ENCODE measurements at places on chromosomes 1 and 21.

DNA sequence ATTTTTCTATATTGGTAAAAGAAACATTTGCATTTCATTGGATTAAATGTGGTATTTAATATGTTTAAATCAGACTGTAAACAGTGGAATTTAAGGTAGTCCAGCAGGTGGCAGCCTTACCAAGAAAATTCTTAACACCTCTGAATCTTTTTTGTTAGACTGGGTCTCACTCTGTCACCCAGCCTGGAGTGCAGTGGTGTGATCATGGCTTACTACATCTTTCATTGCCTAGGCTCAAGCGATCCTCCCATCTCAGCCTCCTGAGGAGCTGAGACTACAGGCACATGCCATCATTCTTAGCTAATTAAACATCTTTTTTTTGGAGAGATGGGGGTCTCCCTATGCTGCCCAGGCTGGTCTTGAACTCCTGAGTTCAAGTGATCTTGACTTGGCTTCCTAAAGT lies 98.8 kb downstream of the RABGAP1L start:
- DNase-seq, result peak; percentile 69

DNA sequence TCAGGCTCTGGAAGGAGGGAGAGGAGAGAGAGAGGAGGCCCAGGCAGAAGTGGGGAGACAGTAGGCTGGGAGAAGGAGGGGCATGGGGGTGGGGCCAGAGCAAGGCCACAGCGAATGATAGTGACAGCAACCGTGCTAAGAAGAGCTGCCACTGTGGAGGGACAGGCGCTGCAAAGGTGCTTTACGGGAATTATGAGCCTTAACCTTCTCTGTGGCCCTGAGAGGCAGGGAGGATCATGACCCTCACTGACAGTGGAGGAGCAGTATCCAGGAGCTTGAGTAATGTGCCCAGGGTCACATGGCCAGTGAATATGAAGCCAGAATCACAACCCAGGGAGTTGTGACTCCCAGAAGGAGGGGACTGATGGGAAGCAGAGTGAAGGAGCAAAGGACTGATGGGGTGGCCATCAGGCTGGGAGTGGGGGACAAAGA lies 53.4 kb upstream of the RPL11 start:
- peak; percentile 72 for DNase-seq

DNA sequence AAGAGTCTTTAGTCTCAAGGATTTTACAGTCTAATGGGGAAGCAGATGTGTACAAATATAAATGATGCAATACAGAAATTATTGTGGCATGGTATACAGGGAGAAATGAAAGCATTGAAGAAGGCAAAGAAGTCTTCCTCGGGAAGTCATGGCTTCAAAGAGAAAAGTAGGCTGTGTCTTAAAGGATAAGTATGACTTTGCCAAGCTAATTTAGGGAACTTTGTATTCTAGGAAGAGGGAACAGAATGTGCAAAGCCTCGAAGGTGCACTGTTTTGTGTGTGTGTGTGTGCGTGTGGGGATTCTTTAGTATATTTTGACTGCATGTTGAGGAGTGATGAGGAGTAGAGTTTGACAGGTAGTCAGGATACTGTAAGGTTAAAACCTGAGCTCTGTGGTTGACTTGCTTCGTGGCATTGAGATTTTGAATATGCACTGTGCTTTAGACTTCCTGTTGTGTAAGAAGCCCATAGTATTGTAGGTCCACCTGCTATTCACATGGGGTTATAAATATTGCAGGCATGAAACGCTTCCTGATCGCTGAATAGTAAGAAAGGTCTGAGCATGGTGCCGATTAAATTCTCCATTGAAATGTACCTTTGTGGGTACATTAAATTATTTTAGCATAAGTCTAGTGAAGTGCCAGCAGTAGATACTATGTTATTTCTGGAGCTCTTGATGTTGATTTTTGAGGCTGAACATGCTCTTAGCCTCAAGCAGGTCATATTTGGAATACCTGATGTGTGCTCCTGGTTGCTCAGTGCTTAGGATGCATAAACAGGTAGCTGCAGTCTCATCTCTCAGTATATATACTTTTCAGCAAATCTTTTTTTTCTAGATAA lies 8.0 kb downstream of the SMAP2 start:
- no peak for DNase-seq

DNA sequence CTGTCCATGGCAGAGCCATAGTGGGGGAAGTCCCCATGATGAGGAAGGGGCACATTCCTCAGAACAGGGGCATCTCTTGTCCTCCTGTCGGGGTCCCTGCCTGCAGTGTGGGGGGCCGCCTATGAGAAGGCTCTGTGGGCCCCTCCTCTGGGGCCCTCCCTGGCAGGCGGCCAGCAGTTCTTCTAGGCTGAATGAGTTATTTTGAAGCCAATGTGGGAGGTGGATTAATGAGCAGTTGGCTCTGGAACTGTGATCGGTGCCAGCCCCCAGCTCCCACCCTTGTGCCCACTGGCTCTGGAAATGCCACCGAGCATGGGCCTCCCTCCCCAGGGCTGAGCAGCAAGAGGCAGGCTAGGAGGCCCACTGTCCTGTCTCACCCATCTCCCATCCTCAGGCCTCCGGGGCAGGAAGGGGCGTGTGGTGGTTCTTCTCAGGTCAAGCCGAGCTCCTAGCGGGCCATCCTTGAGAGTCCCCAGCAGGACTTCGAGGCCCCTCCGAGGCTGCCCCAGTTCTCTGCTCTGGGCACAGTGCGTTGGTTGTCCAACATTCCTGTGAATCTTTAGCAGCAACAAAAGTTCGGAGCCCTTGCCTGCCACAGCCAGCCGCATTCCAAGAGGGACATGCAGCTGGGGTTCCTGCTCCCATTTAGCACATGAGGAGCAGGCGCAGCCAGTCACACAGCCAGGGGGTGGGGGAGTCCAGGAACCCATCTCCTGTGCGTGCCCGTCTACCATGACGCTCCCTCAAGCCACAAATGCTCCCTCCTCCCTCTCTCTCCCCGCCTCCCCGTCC lies 57.2 kb downstream of the EDN2 start:
- DNase-seq, result peak; percentile 46

DNA sequence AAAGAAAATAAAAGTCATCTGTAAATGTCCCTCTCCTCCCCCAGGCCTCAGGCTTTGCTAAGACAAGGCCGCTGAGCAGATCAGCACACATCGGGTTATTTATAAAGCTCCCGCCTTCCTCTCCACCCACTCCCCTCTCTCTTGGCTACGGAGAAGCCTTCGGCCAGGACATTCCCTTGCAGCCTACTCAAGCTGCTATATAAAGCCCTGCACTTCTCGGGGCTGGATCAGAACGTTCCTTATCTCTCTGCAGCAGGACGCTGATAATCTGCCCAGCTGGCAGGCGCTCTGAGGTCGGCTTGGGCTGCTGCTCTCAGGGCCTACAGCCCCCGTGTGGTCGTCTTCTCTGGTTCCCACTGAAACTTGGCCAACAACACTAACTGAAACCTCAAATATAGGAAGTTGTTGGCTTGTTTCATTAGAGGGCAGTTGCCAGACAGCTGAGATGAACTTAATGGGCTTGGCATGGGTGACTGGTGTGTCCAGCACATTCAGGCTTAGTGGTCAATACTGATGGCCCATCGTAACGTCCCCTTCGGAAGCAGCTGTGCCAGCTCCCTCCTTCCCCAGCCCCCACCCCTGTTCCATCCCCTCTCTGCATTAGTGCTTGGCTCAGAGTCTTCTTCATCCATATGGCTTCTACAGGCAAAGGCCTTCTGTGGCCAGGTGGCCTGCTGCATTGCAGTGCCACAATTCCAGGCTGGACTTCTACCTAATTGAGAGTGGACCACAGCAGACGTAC lies 64.6 kb downstream of the IER5 start:
- peak; percentile 89 for DNase-seq

GRCh38 chr1:61742620-61743430 lies 545 bp downstream of the PATJ start:
- DNase-seq, result peak; percentile 77

- DNase-seq, result no peak
Observed at GRCh38 chr1:192703283-192704206, 67.6 kb downstream of the RGS13 start.

GRCh38 chr1:66168467-66168887 lies 365.5 kb upstream of the SGIP1 start:
- DNase-seq, result no peak

GRCh38 chr1:97570691-97571090 lies 350.1 kb downstream of the DPYD start:
- DNase-seq, result no peak

GRCh38 chr1:32611859-32612188 lies 38.5 kb downstream of the ZBTB8OS start:
- no peak for DNase-seq

DNA sequence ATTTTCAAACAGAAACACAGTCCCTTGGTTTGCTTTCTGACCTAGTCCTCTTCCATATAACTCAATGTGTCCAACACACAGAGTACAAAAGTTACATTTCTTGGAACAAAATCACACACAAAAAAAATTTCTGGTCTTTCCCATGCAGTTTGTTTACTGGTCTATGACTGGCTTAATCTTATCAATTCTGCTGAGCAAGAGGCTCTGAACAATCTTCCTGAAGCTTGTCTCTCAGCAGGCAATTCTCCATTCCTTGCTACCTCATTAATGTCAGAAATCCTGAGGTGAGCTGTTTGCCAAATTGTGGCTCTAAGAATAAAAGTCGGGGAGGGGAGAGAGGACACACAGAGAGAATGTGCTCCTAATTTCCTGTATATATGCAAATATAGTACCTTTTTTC lies 423.6 kb downstream of the HLX start:
- no peak for DNase-seq

DNA sequence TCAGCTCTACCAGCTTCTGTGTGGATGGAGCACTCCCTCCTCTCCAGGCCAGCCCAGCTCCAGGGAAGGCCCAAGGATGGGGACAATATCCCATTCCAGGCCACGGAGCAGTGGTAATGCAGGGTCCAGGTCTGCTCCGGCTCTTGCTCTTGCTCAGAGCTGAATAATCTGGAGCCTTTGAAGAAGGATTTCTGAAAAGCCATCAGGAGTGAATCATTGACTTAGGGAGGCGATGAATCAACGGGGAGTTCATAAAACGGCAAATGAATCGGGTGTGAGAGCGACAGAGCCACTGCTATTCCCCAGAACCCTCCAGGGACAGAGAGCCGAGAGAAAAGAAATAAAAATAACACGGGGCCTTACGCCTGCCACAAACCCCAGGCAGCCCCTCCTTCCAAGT lies 7.7 kb downstream of the POU3F1 start:
- no peak for DNase-seq

DNA sequence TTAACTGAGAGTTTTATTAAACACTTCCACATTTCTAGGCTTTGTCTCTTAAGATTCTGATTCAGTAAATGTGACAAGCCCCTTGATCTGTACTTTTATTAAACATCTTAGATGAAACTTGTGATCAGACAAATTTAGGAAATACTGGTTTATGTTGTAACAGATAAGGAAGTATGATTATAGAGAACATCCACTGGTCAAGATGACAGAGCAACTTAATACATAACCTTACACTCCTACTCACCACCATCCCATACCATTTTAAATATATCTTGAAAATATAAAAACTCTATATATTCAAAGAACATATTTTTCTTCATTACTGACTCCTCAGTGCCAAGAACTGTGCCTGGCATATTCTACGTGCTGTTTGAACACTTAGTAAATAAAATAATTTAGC lies 217.5 kb downstream of the LRRC40 start:
- no peak for DNase-seq

GRCh38 chr1:113654883-113655282 lies 104.4 kb downstream of the PHTF1 start:
- DNase-seq, result no peak

- no peak for DNase-seq
Observed at GRCh38 chr1:225977937-225978748, 21.0 kb downstream of the SDE2 start.

DNA sequence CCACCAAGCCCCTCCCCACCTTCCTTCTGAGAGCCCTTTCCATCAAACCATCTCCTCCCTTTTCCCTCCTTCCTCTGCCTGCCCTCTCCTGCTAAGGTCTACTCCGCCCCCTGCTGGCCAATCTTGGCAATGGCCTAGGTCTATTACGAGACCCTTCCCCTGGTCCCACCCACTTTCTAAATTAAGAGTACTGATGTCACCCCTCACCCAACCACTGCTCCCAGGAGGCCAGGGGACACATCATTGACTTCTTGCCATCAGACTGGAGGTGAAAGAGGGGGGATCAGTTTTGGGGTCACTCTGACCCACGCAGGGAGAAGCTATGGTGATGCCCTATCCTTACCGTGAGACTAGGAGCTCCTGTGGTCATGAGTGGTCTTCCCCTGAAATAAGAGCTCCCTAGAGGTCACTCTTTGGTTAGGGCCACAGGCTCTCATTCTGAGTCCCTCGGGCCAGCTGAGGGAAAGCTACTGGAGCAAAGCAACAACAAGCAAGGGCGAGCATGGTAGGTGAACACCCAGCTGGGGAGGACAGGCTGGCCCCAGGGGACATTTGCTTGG lies 34.6 kb upstream of the S100A7 start:
- peak; percentile 99 for DNase-seq

DNA sequence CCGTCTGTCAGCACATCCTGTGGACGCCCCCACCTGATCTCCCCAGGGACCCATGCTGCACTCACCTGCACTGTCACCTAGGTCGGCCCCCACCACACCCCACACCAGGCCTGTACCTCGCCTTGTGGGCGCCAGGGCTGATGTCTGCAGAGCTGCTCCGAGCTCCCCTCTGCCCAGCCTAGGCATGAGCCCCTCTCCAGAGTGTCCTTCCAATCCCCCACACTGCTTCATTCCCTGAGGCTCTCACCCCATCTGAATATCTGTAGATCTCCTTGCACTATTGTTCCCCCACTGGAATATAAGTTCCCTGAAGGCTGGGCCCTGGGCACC lies 12.2 kb downstream of the UMODL1 start:
- no peak for DNase-seq

GRCh38 chr1:46012236-46012635 lies 120.2 kb downstream of the PIK3R3 start:
- DNase-seq, result no peak

DNA sequence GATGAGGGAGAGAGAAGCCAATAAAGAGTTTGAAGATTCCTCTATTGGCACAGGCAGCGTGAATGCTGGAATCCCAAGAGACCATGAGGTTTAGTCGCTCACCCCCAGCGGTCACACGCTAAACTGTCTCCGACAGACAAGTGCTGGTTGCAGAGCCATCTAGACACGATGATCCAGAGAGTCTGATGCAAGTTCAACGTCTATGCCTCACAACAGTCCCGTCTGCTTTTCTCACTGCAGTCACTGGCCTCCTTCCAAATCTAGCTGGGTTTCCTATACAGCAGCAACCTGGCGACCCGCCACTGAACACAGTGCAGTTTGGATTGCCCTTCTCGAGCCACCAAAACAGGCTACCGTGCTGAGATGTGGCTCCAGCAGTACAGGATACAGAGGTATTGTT lies 98.6 kb upstream of the KRTAP19-8 start:
- no peak for DNase-seq
